Gastrocnemius medialis (tissue), 4 donors: ENCODE measurements at places on chromosomes 1 and 21. TPM values are rescaled to one million over a fixed set of nuclear protein-coding genes. Genes with fewer than 3 reads are reported as not detected.

The EDARADD gene
- total RNA-seq, result not detected

The RGS4 gene
- total RNA-seq, result not detected

GRCh38 chr1:61979729-61980128 is 214.9 kb upstream of the L1TD1 start:
- no peak for DNase-seq

- DNase-seq, result no peak
Measured at GRCh38 chr1:163538667-163539066, 216.9 kb downstream of the NUF2 start.
